Stimulated activated CD8-positive, alpha-beta memory T cell treated with anti-CD3 and anti-CD28 coated beads, Interleukin-4, amount 100 ng/mL, for 1 hour (primary cell): ENCODE measurements at places on chromosomes 2 and 18.

- DNase-seq: no peak
Measured at GRCh38 chr2:11602563-11603204, 67.3 kb downstream of the NTSR2 start.

DNA sequence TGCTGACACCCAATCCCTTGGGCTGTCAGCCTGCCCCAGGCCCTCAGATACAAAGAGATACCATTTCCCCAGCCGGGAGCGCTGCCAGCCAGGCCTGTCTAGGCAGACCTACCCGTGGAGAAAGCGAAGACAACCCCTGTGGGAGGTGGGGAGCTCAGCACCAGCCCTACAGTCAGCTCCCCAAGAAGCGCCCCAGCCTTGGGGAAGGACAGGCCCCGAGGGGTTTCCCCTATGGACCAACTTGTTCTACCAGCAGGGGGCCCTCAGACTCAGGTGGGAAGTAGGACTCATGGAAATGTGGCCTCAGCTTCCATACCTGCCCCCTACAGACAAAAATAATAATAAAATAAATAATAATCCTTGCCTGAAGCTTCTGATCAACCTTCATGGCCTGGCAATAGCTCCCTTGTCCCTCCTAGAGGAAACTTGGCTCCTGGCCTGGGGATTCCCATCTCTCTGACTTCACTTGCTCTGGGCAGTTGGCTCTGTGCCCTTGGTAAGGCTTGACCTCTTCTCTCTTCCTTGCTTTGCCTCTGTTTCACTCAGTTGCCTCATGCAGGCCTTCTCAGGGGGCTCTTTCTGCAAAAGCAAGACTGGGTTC lies 7.0 kb downstream of the SLC35F6 start:
- DNase-seq: no peak

DNA sequence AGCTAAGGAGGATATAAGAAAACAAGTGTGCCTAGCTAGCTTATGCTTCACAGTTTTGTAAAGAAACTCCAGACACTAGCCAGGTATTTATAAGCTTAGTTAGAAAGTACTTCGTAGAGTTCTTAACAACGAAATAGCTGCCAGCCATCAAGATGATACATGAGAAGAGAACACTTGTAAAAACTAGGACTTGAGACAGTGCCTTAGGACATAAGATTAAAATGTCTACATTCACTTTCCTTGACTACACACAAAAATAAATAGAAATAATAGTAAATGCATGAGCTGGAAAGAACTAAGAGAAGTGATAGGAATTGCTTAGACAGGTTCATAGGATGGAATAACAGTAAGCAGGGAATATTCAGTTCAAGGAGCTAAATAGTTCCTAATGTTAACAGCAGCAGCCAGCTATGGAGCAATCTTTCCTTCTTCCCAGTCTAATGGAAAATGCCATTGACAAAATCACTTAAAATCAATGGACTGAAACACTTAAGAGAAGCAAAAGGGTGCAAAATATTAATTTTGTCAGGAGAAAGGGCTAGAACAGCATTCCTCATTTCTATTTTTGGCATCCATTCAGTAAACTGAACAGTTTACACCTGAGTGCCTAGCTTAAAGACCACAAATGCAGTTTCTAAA lies 186.6 kb downstream of the PDE11A start:
- no peak for DNase-seq

- no peak for DNase-seq
Measured at GRCh38 chr2:121596221-121597080, 52.8 kb downstream of the CLASP1 start.

DNA sequence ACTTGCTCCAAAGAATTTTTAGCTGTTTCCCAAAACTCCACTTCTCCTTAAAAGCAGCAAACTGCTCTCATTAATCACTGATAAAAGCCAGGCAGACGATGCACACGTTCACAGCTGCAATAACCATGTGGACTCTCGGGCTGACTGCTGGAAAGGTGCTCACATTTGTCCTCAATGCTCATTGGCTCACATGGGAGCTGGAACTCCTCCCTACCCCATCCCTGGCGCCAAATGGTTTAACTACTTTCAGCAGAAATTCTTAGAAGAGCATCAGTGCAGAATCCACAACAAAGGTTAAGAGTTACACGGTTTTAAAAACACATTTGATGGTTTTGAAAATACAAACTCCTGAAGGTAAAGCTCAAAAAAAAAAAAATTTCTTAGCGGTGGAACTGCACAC lies 117.1 kb downstream of the NOL10 start:
- DNase-seq: no peak

GRCh38 chr2:239834143-239834542 lies 191.0 kb downstream of the NDUFA10 start:
- DNase-seq: no peak

DNA sequence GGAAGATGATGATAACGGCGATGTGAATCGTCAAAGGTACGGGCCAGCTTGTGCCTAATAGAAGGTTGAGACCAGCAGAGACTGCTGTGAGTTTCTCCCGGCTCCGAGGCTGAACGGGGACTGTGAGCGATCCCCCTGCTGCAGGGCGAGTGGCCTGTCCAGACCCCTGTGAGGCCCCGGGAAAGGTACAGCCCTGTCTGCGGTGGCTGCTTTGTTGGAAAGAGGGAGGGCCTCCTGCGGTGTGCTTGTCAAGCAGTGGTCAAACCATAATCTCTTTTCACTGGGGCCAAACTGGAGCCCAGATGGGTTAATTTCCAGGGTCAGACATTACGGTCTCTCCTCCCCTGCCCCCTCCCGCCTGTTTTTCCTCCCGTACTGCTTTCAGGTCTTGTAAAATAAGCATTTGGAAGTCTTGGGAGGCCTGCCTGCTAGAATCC lies 3.0 kb downstream of the FZD7 start:
- no peak for DNase-seq

GRCh38 chr18:3832025-3832638 lies 382.2 kb downstream of the TGIF1 start:
- DNase-seq: no peak

DNA sequence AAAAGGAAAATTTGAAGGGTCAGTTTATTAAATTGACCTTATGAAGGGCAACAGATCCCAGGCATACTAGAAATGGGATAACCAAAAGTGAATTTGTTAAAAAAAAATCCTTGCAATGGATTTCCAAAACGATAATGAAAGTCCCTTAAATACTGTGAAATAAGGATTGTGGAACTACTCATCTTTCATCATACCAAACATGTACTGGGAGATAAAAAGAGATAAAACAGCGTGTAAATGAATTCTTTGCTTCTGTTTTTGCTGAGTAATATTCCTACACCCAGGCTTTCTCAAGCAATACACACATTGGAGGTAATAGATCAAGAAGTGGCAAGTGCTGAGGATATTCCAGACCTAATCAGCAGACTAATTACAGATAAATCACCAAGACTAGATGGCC lies 3.8 kb downstream of the LYPD6 start:
- no peak for DNase-seq

DNA sequence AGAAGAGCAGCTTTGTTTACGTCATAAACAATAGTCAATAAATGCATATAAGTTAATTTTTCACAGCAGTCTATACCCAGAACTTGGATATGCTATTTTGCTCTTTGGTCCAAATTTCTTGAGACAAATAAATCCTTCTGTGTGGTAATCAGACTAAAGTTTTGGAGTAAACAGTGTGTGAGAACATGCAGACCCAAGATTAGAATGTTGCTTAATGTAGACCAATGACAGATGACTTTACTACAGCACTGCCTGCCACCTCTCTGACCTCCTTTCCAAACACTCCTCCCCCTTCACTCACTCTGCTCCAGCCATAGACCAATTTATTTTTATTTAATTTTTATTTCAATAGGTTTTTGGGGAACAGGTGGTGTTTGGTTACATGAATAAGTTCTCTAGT lies 115.3 kb upstream of the TANK start:
- DNase-seq: no peak

DNA sequence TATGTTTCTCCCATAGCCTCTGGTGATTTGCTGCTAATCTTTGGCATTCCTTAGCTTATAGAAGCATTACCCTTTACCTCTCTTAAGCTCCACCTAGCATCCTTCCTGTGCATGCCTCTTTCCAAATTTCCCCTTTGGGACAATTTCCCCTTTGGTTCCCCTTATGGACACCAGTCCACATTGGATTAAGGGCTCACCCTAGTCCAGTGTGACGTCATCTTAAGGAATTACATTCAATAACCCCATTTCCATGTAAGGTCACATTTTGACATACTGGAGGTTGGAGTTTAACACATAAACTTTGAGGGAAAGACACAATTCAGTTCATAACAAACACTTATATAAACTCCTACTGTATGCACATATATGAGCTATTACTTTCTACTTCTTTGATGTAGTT lies 916.6 kb downstream of the SLC4A3 start:
- no peak for DNase-seq

DNA sequence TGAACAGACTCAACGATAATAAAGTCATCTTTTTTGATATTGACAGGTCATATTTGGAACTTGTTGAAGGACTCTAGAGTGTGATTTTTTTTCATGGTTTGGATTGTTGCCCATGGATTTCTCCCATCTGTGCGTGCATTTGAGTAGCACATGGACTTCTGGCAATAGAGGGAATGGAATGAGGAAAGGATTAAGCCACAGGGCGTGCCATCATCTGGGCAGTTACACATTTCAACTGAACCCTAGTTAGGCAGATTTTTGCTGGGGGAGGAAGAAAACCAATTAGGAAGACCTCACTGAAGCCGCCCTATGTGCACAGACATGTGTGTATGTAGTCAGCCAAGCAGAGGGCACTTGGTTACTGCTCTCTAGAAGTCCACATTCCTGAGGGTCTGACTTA lies 72.6 kb downstream of the TPGS2 start:
- DNase-seq: no peak

DNA sequence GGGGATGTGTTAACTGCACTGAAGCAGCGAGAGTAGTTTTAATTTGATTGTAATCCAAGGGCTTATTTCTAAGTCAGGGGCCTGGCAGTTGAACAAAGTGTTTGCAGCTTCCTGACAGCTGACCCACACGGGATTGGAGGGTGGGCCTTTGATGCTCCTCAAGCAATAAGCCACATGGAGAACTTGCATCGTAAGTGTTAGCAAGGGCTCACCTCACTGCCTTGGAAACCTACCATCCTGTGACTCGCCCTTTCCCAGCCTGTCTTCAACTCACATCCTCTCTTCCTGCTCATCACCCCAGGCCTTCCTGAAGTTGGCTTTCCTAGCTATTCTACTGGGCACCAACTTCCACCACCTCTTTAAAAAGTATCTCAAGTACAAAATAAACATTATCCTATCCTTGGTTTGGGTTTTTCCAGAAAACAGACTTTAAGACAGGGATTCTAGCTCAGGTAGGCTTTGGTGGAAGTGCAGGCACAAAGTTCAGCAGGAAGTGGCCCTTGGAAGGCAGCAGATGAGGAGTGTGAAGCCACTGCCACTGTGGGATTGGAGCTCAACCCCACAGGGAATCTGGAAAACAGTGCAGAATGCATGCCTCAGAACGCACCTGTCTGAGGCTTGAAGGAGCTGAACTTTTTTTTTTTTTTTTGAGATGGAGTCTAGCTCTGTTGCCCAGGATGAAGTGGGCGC lies 31.6 kb downstream of the B3GNT2 start:
- no peak for DNase-seq

- DNase-seq: no peak
Measured at GRCh38 chr18:48300463-48300961, 108.7 kb downstream of the ZBTB7C start.

DNA sequence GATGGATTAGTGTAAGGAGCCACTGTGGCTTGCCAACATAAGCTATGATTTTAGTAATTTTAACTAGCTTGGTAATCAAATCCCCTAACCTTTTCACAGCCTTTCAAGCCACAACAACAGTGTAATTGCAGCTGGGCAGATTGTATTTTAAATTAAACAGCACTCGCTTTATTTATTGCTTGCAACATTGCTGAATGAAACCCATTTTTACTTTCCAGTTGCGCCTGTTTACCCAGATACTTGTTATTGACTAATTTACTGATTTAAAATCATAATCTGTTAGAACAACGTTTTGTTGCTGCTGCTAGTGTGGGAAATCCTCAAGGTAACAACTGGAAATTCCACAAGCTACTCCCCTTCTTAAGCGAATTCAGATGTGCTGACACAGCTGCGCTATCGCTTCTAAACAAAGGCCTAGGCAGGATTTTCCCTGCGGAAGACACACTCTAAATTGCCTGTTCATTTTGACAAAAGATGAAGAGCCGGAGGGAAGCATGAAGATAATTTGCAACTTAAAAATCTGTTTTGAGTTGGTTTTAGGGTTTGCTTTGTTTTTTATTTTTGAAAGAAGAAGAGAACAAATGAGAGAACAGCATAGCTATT lies 283.9 kb downstream of the ALPK2 start:
- DNase-seq: no peak

- DNase-seq: no peak
Measured at GRCh38 chr2:172885996-172886395, 150.4 kb downstream of the RAPGEF4 start.

GRCh38 chr2:219789476-219789875 lies 162.0 kb downstream of the SLC4A3 start:
- DNase-seq: no peak

DNA sequence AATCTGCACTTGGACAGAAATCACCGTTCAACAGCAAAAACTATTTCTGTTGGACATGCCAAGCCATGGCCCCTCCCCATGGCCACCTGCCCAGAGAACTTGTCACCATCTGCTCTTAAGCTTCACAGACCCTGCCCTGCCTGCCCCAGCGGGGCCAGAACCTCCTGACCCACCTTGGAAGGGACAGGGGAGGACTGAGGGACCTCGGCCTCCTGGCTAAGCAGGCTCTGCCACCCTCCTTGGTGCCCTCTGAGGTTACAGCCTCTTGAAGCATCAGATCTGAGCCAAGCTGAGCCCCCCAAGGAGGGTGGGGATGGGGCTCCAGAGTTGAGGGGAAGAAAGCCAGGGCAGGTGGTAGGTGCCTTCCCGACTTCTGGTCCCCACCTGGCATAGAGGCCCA lies 6.5 kb downstream of the TEX261 start:
- DNase-seq: no peak

DNA sequence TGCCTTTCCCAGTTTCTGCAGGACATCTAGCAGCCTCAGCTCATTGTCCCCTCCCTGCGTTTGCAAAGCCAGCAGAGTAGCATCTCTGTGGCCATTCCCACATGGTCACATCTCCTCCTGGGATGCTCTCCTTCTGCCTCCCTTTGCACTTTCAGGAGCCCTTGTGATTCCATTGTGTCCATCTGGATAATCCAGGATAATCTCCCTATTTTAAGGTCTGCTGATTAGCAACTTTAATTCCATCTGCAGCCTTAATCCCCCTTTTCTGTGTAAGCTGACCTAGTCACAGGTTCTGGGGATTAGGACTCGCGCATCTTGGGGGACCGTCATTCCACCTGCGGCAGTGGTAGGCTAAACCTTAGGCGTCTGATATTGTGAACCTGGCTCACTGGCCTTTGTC lies 70.7 kb downstream of the NEDD4L start:
- DNase-seq: no peak

- DNase-seq: no peak
Measured at GRCh38 chr2:101151859-101152271, 683 bp upstream of the TBC1D8 start.

GRCh38 chr2:117702098-117702497 lies 112.4 kb upstream of the DDX18 start:
- no peak for DNase-seq

DNA sequence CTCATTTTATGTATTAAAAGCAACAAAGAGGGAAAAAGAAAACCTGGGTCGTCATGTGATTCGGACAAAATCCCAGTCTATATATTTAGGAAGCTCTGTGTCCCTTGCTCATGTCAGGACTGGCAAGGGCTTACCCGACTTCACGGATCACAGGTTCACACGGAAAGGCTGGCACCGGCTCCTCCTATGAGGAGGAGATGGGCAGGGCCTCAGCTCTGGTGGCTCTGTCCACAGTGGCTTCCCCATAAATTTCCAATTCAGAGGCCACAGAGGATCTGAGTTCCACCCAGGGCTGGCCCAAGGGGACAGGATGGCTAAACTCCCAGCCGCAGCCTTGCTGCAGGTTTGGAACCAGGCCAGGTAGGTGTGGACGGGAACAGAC lies 186.8 kb downstream of the BCL2 start:
- DNase-seq: no peak
